GM04503 (cell line): ENCODE measurements at places on chromosomes 3 and 15.

DNA sequence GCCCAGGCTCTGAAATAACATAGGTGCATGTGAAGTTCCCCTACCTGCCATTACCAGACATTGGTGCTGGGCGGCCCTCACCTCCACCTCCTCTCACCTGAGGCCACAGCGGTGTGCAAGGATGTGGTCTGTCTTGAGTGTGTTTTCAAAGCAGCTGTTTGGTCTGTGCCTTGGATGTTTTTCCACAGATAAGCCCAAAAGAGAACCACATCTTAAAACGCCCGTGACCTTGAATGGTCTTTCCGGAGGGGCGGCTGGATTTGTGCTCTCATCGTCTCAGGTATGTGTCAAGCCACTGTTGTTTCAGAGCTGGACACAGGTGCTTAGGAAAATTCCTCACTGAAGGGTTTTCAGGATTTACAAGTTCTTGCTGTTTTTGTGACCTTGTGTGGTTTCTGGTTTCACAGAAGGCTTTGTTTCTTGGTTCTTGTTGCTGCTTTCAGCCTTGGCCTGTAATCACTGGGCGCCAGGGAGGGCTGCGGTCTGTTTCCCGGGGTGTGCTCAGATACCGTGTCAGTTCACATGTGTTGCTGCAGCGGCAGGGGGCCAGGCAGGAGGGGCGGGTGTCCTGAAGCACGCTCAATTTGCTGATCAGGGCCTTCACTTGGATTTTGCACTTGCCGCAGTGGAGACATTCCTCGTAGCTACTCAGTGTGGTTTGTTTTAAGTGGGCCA is 128.4 kb downstream of the IGF1R start:
- DNase-seq, result peak; percentile 30

GRCh38 chr15:49900006-49900902 is 218.8 kb downstream of the ATP8B4 start:
- DNase-seq, result no peak

GRCh38 chr3:112126511-112126911 is 6.5 kb downstream of the GCSAM start:
- no peak for DNase-seq

- DNase-seq, result no peak
Observed at GRCh38 chr15:69955240-69955894, 142.3 kb downstream of the TLE3 start.

GRCh38 chr3:122903171-122903570 is 108.3 kb downstream of the SLC49A4 start:
- DNase-seq, result no peak

GRCh38 chr3:15654891-15655290 is 53.3 kb downstream of the BTD start:
- DNase-seq, result no peak

GRCh38 chr15:60573936-60574335 is 95.0 kb upstream of the ICE2 start:
- DNase-seq, result no peak

DNA sequence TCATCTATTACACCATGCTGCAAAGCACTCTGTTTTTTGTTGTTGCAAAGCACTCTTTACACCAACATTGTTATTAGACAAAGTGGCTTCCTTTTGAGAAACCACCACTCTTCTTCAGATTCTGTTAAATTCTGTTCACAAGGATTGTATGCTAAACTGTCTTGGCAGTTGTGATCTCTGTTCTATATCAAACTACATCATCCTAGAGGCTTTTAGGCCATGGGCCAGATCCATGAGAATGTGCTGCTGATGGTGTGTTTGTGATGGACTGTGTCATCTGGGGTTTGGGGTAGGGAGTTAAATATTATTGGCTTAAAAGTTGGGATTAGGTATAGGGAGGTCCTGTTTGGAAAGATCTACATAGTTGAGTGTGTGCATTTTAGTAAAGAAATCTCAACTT is 229.8 kb downstream of the GAP43 start:
- no peak for DNase-seq

DNA sequence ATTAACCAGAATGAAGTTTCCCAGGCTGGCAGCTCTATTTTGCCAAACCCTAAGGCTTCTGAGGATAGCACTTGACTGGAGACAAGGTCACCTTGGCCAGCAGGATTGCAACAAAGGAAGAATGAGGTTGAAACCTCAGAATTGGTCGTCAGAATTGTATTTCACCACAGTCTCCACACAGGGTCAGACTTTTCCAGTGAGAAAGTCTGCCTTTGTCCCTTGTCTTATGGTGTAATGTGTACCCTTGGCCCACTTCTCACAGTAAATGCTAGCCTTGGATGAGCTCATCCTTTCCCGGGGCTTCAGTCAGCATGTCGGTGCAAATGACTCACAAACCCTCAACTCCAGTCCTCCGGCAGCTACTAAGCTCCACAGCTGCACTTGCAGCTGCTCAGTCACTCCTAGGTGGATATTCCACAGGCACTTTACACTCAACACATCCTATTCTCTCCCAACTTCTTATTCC is 19.7 kb downstream of the SSR3 start:
- peak; percentile 96 for DNase-seq

DNA sequence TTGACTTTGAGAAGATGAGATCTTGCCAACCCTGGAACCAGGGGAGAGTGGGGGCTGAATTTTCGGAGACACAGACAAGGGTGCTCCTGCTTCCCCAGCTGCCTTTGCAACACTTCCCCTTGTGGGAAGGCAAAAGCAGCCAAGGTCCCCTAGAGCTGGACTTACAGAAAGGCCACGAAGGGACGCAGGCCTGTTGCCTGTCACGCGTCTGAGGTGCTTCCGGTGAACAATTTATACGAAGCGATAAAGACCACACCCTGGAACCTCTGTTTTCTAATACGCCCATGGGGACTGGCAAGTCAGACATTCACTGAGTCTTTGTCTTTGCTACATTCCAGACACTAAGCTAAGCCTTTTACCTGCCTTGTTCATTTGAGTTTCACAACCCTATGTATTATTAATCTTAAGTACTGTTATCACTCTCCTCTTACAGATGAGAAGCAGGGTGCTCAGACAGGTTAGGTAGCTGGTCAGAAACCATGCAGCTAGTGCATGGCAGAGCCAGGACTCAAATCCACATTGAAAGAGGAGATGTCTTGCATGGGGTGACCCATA is 13.2 kb downstream of the MEGF11 start:
- no peak for DNase-seq

DNA sequence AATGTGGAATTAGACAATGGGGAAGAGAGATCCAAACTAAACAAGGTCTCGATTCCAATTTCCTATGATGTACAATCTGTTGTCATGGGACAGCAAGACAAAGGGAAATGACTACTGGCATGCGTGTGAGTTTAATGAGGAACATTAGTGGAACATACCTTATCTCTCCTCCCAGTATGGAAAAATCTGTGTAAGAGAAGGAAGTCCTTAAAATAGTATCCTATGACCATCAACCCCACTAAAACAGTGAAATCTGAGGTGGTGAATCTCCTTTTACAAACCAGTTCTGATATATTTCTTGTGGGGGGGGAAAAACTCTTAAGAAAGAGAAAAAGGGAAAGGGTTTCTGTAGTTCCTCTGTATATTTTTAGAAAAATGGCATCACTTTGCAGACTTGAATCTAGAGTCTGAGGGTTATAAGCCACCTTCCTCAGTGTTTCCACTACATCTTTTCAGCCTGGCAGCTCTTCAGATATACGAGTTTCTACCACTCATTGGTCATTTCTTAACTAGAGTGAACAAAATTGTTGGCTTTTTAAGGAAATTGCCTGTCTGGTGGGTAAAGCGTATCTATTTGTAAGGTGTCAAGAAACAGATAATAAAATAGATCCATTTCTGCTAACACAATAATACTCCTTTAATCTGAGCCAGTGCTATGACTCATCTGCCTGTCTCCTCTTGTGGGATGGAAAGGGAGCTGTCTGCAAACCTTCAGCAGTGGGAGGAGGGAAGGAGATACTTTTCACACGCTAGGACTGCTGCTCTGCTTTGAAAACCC is 3.0 kb upstream of the TNFAIP8L3 start:
- no peak for DNase-seq

DNA sequence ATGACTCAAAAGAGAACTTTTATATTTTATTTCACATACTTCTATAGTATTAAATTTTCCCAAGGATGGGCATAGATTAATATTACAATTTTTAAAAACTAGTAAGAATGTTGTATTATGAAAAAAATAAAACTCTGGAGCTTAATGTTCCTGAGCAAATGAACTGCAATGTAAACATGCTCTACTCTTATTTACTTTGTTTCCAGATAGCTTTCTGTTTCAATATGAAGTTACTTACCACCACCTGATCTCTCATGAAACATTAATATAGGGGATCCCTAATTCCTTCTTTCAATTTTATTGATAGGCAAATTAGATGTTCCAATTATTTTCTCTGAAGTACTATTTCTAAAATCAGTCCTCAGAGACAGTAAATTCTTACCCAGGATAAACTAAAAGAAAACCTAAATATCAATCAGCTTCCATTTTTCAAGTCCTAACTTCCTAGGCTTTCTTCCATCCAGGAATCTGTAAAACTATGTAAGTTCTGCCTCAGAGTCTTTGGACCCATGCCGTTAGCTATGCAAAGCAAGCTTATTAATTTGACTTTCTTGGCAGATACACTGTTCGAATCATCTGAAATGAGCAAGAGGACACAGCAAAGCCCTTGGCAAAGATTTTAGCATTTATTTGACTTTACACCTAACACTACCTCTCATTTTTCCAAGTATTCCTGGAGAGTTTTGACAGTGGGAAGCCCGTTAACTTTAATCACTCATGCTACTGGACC is 93.2 kb downstream of the PLCH1 start:
- DNase-seq, result no peak

GRCh38 chr15:35470441-35470840 is 75.5 kb downstream of the DPH6 start:
- DNase-seq, result no peak

GRCh38 chr3:184299488-184300377 is 692 bp downstream of the PSMD2 start:
- DNase-seq, result no peak

GRCh38 chr3:85632921-85633320 is 674.1 kb downstream of the CADM2 start:
- DNase-seq, result no peak

DNA sequence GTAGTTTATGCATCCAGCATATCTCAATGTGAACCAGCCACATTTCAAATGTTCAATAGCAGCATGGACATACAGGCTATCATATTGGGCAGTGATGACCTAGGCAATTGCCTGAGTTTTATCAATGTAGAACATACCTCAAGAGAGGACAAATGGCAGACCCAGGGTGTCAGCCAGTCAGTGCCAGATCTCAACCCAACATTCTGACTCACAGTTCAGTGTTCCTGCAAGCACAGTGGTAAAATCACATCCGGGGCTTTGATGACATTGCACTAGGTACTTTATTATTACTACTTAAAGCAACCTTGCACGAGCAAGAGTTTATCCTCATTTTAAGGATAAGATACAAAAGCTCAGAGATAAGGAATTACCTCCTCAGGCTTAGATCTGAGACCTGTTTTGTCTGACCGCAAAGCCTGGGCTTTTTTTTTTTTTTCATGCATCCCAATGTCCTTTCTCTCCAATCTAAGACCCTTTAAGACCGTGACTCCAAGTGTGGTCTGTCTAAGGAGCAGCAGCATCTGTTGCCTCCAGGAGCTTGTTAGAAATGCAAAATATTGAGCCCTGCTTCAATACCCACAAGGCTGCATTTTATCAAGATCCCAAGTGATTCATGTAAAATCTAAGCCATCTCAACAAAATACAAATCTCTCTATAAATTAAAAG is 60.1 kb downstream of the SLC12A1 start:
- DNase-seq, result no peak

GRCh38 chr15:69518806-69519205 is 66.2 kb downstream of the RPLP1 start:
- DNase-seq, result no peak

- DNase-seq, result peak; percentile 31
Observed at GRCh38 chr15:70401709-70402108, 304.0 kb upstream of the TLE3 start.

DNA sequence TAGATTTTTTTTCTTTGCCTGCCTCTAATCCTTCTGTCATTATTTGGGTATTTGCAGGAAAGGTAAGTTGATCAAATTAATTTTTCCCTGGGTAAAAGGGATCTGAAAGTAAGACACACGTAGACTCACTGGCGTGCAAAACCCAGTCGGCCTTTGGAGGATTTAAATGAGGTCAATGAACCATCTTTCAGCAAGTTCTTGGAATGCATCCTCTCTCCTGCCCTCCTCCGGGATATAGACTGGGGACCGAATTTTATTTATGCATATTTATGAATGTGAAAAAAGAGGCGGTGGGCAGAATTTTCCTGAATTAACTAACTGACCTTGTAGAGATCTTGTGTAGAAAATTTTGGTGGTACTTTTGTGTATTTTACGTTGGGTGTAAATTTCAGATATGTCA is 2.2 kb downstream of the CADM2 start:
- DNase-seq, result no peak

- no peak for DNase-seq
Observed at GRCh38 chr15:90351479-90352106, 491 bp upstream of the ZNF774 start.
